ENCODE measurements at places on chromosomes 5 and 9.
A peak's percentile ranks its signal among the peaks of the same experiment; 100 is the strongest.

DNA sequence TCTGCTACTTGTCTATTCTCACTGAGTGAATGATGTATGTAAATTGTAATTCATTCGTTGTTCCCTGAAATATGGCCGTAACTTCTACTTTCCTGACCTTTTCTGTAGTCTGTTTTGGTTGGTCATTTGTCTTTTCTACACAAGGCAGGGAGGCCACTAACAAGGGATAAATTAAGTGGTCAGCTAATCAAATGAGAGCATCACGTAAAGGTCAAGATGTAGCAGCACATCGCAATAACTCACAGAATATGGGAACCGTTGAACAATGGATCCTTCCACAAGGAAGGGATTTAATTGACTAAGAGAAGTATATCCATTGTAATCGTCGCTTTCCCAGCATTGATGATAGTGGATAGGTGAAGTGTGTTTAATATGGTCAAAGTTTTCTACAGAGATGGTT is 171.1 kb downstream of the DMRT2 start:
- DNase-seq: no peak

DNA sequence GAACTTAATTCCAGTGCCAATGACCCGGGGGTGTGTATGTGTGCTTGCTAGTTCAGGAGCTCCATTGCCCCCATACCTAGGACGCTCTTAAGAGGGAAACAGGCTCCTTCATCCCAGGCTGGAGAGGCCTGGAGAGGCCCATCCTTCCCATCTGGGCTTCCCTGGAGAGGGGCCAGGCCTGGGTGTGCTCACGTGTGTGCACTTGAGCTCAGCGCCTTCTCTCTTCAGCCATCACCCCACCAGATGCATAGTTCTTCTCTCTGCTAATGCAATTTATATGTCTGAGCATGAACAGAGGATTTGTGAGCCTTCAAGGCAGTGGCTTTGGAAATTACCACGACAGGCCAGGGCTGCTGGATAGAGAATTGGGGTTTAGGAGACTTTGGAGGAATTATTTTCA is 48.6 kb upstream of the SHB start:
- DNase-seq: no peak

- DNase-seq: no peak
These were observed 137.0 kb downstream of the CCDC192 start for GRCh38 chr5:127840198-127840524.

DNA sequence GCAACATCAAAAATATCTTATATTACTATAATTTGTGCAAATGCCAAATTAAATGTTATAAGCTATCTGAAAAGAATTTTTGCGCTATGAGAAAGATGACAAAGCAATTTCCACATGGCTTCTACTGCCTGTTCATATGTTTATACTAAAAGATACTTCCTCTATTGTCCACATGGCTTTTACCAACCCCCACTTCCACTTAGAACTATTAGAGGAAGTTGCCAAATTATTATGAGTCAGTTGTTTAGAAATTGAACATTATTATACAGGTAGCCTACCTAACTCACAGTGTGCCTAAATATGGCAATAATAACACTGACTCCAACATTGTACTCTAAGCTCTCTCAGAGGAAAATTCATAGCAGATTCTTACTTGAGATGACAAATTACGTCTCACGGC is 37.6 kb upstream of the SLC27A6 start:
- no peak for DNase-seq

DNA sequence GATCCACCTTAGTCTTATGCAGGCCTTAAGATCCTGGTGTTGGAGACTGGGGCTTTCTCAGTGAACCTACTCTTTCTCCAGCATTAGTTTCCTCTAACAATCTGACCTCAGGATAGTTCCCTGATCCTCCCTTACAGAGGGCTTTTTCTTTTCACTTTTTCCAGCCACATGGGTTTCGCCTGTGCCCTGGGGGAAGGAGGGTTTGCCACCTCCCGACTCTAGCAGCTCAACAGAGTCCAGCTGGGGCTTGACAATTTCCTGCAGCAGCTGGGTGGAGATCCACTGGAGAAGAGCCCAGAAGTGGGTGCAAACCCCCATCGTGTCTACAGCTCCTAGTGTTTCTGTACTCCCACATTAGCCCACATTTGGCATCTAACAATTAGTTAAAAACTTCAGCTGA is 7.6 kb upstream of the TMEM252 start:
- DNase-seq: no peak

DNA sequence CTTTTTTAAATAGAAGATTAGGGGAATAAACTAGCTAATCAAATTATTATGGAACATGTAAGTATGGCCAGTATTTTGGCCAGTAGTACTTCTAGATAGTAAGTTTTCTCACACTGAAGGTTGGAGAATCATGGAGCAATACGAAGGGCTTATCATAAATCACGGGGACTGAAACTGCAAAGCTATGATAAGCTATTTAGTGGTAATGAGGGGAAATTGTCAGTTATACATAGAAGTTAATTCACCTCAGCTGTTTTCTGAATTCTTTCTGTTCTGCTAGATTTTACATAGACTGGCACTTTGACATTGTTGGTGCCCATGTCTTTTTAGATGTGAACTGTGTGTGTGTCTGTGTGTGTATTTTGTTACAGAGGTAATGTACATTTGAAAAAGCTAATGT is 34.5 kb upstream of the FAM151B start:
- no peak for DNase-seq

DNA sequence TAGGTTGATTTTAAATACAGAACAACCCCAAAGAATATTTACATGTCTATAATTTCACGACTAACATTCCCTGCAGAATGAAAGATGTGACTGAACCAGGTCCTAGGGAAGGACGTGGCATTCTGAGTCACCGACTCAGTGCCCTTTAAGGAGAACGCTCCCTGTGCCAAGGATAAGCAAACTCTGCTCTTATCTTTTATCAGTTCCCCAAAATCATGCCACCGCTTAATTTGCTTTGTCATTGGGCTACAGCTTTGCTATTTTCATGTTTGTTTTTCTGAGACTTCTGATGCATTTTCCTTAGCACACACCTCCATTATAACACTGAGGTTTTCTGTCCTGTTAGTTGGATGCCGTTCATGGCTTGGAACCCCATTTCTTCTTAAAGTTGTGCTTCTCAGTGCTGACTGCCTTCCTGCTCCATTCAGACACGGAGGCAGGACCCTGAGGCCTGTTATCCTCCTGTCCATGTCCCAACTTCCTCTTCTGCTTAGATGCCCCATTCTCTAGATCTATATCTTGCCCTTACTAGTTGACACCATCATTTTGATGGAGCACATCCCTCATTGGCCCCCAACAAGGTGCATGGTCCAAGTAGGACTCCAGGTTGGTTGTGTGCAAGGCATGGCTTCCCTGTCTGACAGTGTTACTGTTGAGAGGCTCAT is 11.2 kb upstream of the SEMA4D start:
- no peak for DNase-seq

- no peak for DNase-seq
These were observed 67.9 kb downstream of the XRCC4 start for GRCh38 chr5:83145241-83145640.

DNA sequence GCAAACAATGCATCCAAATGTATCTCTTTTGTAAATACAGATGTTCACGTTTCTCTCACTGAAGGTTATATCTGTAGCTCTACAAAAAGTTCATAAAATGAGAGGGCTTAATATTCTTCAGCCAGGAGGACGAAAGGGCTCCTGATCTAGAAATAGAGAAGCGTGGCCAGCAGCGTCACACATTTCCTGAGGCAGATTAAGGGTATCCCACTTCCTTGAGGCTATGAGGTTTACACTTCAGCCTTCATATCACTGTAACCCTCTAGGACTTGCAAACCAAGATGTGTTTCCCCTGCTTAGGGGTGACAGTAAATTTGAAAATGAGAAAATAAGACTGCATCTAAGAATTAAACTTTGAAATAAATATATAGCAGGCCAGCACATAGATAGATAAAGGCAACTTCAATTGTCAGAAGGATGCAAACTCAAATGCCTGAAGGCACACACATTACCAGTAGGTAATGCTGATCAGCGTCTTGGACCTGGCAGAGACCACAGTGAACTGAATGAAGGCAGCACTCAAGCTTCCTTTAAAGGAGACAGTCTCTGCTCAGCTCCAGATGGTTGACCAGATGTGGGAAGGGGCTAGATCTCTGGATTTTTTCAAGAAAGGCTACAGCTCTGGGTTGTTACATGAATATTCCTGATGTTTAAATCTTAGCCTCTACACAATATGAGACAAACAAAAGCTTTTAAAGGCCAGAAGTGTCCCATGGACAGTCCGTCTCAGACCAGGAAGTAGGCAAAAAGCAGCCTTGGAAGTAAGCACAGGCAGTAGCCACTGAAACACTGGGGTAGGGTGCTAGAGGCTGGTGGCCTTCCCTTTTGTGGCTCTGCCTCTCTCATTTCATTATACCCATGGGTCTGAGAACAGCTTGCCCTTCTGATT is 197.7 kb downstream of the MCTP1 start:
- no peak for DNase-seq

DNA sequence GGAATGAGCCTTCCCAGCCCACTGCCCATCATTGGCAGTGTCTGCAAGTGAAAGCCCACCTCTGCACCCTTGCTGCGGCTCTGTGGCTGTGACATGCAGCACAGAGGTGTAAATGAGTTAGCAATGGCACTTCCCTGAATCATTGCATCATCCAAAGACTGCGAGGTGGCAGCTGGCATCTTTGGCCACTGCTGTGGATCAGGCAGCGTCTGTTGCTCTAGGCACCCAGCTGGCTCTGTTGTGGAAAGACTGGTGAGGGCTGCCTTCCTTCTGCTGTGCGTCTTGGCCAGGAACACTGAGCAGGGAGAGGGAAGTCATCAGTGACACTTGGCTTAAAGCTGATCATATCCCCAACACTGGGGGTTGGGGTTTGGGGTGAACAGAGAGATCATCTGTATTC is 64.5 kb downstream of the MFAP3 start:
- DNase-seq: no peak

- DNase-seq: no peak
These were observed 37.2 kb downstream of the OLFML2A start for GRCh38 chr9:124814164-124814535.

GRCh38 chr5:4939042-4939781 is 200.9 kb upstream of the ADAMTS16 start:
- no peak for DNase-seq

GRCh38 chr5:68476854-68477253 is 261.3 kb downstream of the PIK3R1 start:
- DNase-seq: no peak

- DNase-seq: no peak
These were observed 130.3 kb downstream of the PAX5 start for GRCh38 chr9:36903541-36904435.

- DNase-seq: no peak
These were observed 170.9 kb downstream of the FGF1 start for GRCh38 chr5:142515036-142515435.

DNA sequence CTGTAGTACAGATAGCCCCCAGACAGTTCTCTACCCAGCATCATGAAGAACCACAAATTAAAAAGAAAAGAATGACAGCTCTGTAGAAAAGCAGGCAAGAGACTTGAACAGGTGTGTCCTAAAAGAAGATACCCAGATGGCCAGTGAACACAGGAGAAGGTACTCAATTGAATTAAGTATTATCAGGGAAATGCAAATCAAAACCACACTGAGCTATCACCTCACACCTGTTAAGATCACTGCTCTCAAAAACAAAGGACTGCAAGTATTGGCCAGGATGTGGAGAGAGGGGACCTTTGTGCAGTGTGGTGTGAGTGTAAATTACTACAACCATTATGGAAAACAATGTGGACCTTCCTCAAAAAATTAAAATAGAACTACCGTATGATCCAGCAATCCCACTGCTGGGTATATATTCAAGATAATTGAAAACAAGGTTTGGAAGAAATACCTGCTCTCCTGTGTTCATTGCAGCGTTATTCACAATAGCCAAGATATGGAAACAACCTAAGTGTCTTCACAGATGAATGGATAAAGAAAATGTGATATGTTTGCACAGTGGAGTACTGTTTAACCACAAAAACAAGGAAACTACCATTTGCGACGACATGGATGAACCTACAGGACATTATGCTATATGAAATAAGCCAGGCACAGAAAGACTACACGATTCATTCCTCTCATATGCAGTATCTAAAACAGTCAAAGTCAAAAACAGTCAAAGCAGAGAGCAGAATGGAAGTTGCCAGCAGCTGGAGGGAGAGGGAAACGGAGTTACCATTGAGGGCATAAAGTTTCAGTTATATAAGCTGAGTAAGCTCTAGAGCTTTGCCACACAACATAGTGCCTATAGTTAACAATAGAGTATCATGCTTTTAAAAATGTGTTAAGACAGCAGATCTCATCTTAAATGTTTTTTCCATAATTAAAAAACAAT is 102.6 kb downstream of the WNK2 start:
- DNase-seq: no peak

GRCh38 chr5:14097998-14098471 is 45.1 kb upstream of the TRIO start:
- no peak for DNase-seq

GRCh38 chr5:39209924-39210323 is 9.4 kb downstream of the FYB1 start:
- DNase-seq: no peak

DNA sequence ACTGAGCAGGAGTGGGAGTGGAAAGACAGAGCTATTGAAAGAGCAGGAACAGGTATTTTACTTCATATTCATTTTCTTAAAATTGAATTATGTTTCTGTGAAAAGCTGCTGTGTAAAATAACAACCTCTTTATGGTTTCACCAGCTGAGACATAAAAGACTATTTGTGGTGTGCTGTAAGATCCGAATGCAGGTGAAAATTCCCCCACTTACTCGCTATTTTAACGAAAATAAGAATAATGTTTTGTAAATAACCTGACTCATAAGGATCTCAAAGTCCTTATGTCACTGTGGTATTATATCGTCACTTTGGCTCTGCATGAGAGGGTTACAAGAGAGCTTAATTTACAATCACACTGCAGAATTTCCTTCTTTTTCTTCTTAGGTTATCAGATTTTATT is 65.3 kb upstream of the NFIB start:
- DNase-seq: no peak

DNA sequence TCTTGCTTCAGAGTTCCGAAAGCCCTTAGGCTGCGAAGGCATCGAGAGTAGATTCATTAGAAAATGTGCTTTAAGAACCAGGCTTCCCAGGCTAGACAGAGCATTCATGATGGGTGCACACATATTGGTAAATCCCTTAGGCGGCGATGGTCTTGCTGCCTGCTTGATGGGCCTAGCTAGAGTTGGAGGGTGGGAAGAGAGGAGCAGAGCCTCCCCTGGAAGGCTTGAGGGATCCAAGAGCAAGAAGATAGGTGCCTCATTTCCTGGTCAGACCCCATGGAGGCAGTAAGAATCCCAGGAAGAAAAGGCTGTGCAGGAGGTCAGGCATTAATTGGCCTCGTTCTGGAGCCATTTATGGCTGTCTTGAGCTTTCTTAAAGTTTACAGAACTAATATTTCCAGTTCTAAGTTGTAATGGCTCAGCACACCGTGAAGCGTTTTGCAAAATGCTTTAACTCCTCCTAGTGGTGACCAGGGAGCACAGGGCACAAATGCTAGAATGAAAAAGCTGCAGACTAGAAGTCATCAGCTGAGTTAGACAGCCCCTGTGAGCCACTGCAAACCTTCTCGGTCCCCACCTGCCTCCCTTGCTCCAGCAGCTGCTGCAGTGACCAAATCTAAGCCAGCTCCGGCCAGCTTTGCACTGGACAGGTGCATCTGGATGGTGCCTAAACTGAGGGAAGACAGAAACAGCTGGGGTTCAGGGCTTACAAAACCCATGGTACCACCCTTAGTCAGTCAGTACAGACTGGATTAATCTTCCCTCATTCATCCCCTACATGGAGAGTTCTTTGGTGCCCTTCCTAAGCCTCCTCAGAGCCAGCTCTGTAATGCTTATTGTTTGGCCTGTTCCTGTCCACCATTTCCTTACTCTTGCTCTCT is 14.7 kb downstream of the SLC45A2 start:
- peak; percentile 29 for DNase-seq

Data from right renal pelvis (tissue), 4 donors.